ENCODE measurements at places on chromosomes 2 and 18. TPM values are rescaled to one million over a fixed set of nuclear protein-coding genes. Genes with fewer than 3 reads are reported as not detected.

GRCh38 chr18:33803636-33804035, 225.6 kb downstream of the ASXL3 start:
- H3K4me3 ChIP-seq = no peak overlapping the region
- H3K27ac ChIP-seq = no peak overlapping the region
- H3K4me1 ChIP-seq = no peaks in the 10 kb centered on the region
- no peaks in the 10 kb centered on the region for H3K36me3 ChIP-seq

Gene CKAP2L
- total RNA-seq = not detected

GRCh38 chr2:45669032-45669486, 17.6 kb downstream of the PRKCE start:
- no peak for DNase-seq
- H3K36me3 ChIP-seq = no peaks in the 10 kb centered on the region
- H3K4me1 ChIP-seq = no peaks in the 10 kb centered on the region
- no peaks in the 10 kb centered on the region for H3K27me3 ChIP-seq
- H3K27ac ChIP-seq = no peak overlapping the region
- no peak overlapping the region for H3K4me3 ChIP-seq

- H3K27me3 ChIP-seq = no peaks in the 10 kb centered on the region
- no peak overlapping the region for H3K4me3 ChIP-seq
- no peak overlapping the region for H3K27ac ChIP-seq
- no peak for DNase-seq
- H3K36me3 ChIP-seq = no peaks in the 10 kb centered on the region
- H3K4me1 ChIP-seq = peaks cover 23% of the 10 kb centered on the region
Measured at GRCh38 chr18:79572093-79572780, 107.4 kb upstream of the CTDP1 start.

GRCh38 chr2:43146083-43146482, 80.3 kb downstream of the ZFP36L2 start:
- no peak overlapping the region for H3K27ac ChIP-seq
- no peak for DNase-seq
- H3K27me3 ChIP-seq = no peaks in the 10 kb centered on the region
- no peak overlapping the region for H3K4me3 ChIP-seq
- no peaks in the 10 kb centered on the region for H3K36me3 ChIP-seq

Gene LIPG
- 30.5 TPM for total RNA-seq

Gene HOXD12
- not detected for total RNA-seq

GRCh38 chr2:46564350-46564749, 85.0 kb downstream of the TMEM247 start:
- H3K4me3 ChIP-seq = no peak overlapping the region
- peaks cover 32% of the 10 kb centered on the region for H3K4me1 ChIP-seq
- DNase-seq = no peak
- H3K27me3 ChIP-seq = no peaks in the 10 kb centered on the region
